ENCODE measurements at places on chromosomes 7 and 10. TPM values are rescaled to one million over a fixed set of nuclear protein-coding genes. Genes with fewer than 3 reads are reported as not detected.

- H3K27me3 ChIP-seq: no peaks in the 10 kb centered on the region
- peak overlapping the region; percentile 81 for H3K4me3 ChIP-seq
- H3K27ac ChIP-seq: no peak overlapping the region
- DNase-seq: no peak
- no peaks in the 10 kb centered on the region for H3K36me3 ChIP-seq
- peaks cover 21% of the 10 kb centered on the region for H3K4me1 ChIP-seq
Observed at GRCh38 chr7:14899030-14899429, 3.5 kb downstream of the DGKB start.

DNA sequence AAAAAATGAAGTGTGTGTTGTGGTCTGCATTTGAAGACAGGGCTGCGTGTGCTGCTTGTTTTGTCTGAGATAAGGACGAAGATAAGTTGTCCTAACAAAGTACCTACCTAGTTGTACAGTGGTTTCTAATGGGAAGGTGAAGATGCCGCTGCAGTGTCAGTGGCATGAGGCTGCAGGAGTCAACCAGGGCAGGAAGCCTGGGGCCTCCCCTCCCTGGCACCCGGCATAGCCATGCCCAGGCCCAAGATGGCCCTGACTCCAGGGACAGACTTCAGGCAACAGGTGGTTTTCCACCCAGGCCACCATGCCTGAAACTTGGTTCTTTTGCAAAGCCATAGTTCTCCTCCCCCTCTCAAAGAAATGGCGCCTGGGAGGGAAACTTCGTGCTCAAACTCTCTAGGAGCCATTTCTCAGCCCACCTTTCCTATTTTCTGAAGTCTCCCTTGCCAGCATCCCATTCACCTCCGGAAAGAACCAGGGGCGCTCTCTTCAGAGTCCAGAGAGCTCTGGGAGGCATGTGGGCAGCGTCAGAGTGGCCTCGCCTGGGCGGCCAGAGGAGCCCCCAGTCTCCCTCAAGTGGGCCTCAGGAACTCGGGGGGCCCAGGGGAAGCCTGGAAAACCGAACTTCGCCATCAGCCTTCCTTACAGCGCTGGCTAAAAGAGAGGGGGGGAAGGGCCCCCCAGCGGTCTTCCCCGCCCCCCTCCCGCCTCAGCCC, 2.1 kb upstream of the KAT6B start:
- DNase-seq: peak; percentile 23
- peak overlapping the region; percentile 72 for H3K27ac ChIP-seq

DNA sequence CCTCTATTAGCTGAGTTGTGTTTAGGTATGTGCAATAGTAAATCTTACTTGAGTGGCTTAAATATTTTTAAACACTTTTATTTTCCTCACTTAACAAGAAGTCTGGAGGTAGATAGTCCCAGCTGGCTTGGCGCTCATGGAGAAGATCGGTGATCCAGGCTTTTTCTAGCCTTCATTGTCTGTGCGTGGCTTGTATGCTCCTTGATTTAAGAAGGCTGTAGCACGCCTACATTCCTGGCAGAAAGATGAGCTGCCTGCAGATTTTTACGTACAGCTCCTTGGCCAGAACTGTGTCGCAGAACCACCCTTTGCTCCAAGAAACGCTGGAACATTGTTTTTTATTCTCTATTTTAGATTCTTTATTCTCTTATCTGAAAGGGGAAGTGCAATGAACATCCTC, 284.1 kb downstream of the KIF20B start:
- no peaks in the 10 kb centered on the region for H3K36me3 ChIP-seq
- no peak overlapping the region for H3K27ac ChIP-seq

GRCh38 chr10:17585016-17585415, 32.2 kb downstream of the HACD1 start:
- H3K36me3 ChIP-seq: no peaks in the 10 kb centered on the region
- no peak for DNase-seq
- no peak overlapping the region for H3K4me3 ChIP-seq
- H3K27ac ChIP-seq: no peak overlapping the region
- H3K27me3 ChIP-seq: no peaks in the 10 kb centered on the region

- H3K4me1 ChIP-seq: peaks cover 4% of the 10 kb centered on the region
- H3K36me3 ChIP-seq: peaks cover 10% of the 10 kb centered on the region
- no peak overlapping the region for H3K4me3 ChIP-seq
- H3K27ac ChIP-seq: no peak overlapping the region
Observed at GRCh38 chr7:157610671-157611295, 274.0 kb downstream of the DNAJB6 start.

DNA sequence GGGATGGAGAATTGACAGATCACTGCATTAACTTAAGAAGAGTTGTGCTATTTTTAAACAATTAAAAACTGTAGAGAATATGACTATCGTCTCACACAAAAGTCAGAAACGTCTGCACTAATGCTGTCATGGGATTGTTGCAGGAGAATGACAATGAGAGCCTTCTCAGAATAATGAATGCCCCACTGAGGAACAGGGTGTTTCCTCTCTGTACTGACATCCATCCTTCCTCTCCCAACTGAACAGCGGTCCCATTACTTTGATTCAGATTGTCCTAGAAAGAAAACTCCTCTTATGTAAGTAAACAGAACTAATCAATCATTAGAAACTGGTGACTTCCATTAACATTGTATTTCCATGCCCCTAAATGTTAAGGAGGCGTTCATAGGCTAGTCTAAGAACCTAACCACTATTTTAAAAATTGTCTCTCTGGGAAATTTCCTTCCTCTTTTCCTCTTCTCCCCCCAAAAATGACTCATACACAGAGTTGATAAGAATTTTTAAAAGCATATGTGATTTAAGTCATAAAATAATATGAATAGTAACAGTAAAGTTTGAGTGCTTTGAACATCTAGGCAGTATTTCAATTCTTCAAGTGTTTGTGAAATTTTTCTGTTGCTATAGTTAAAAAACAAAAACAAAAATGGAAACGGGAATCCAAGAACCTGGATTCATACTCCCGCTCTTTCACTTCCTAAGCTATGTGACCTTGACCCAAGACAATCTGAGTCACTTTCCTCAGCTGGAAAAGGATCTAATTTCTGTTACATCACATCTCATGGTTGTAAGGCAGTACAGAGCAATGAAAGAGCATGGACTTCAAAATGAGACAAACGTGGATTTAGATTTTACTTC, 12.7 kb upstream of the MACC1 start:
- peaks cover 1% of the 10 kb centered on the region for H3K27me3 ChIP-seq
- no peaks in the 10 kb centered on the region for H3K4me1 ChIP-seq
- H3K36me3 ChIP-seq: no peaks in the 10 kb centered on the region
- no peak for DNase-seq

GRCh38 chr7:150879345-150879744, 27.0 kb downstream of the AOC1 start:
- no peak overlapping the region for H3K27ac ChIP-seq
- peaks cover 7% of the 10 kb centered on the region for H3K4me1 ChIP-seq
- H3K27me3 ChIP-seq: peaks cover 2% of the 10 kb centered on the region

DNA sequence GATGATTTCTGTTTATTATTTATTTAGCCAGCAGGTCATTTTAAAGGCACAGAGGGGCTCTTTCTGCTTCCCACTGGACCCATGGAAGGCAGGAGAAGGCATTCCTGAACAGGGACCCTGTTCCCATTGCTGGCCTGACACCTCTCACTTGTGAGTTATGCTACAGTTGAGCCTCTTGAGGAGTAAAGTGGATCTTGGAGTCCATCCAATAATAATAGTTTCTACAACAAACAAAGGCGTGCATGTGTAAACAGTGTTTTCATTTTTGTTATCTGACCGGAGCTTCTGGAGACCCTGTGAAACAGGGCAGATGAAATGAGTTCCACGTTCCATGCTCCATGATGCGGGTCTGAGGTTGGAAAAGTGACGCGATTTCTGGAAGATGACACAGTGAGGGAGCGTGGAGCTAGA, 127.3 kb upstream of the HABP2 start:
- no peak overlapping the region for H3K4me3 ChIP-seq
- no peaks in the 10 kb centered on the region for H3K27me3 ChIP-seq
- H3K27ac ChIP-seq: no peak overlapping the region
- H3K36me3 ChIP-seq: peaks cover 6% of the 10 kb centered on the region

DNA sequence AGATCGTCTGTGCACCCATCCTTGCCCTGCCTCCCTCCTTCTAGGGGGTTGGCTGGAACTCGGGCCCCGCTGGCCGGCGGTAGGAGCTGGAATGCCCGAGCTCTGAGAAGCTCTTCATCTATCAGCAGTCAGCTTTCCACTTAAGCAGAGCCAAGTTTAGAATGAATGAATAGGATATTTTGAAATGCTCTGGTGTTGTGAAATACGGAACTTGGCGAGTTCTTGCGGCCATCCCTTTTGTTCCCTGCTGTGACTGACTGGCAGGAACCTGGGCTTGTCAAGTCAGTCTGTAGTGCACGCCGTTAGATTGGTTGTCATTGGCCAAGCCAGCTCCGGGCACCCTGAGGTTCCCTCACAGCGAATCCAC, 33.3 kb downstream of the FOXK1 start:
- no peak for DNase-seq
- H3K27me3 ChIP-seq: peaks cover 13% of the 10 kb centered on the region
- peak overlapping the region; percentile 59 for H3K27ac ChIP-seq
- H3K4me1 ChIP-seq: peaks cover 26% of the 10 kb centered on the region
- peaks cover 5% of the 10 kb centered on the region for H3K36me3 ChIP-seq

- peaks cover 5% of the 10 kb centered on the region for H3K36me3 ChIP-seq
- H3K27me3 ChIP-seq: no peaks in the 10 kb centered on the region
- H3K27ac ChIP-seq: no peak overlapping the region
- DNase-seq: no peak
- peaks cover 4% of the 10 kb centered on the region for H3K4me1 ChIP-seq
- H3K4me3 ChIP-seq: no peak overlapping the region
Observed at GRCh38 chr7:147896121-147896520, 694.4 kb upstream of the C7orf33 start.

DNA sequence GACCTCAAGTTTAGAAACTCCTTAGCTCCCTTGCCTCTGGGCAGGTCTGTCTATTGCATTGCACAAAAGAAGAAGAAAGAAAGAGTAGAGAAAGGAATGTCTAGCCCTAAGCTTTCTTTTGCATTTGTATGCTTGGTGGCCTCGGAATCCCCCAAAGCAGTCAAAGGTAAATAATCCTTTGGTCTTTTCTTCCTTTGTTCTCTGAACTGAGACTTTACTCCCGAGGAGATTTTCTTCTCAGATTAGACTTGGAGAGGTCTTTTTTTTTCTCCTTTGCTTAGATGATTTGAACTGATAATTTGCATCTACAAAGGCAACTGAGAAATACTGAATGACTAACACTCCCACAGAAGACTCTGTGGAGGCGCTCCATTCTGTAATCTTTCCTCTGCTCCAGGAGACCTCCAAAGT, 93.2 kb downstream of the AKR1D1 start:
- H3K36me3 ChIP-seq: peaks cover 7% of the 10 kb centered on the region
- no peak for DNase-seq
- no peaks in the 10 kb centered on the region for H3K27me3 ChIP-seq
- peaks cover 21% of the 10 kb centered on the region for H3K4me1 ChIP-seq

- DNase-seq: no peak
- no peak overlapping the region for H3K4me3 ChIP-seq
- H3K27me3 ChIP-seq: peaks cover 3% of the 10 kb centered on the region
- H3K4me1 ChIP-seq: peaks cover 26% of the 10 kb centered on the region
- no peak overlapping the region for H3K27ac ChIP-seq
- peaks cover 5% of the 10 kb centered on the region for H3K36me3 ChIP-seq
Observed at GRCh38 chr7:151790095-151790829, 86.7 kb downstream of the PRKAG2 start.

DNA sequence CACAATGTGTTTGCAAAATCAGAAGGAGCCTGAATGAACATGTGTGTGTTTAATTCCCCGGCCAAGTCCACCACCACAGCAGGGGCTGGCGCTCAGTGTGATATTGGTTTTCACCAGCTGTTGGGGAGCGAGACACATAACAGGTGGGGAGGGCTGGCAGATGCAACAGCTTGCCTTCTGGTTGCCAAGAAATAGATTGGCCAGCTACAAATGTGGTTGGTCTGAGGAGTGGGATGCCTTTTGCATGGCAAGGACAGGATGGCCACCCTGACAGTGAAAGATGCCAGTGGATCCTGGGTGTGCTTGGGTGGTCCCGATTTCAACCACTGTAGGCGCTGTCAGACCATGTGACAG, 292.5 kb upstream of the FZD8 start:
- peak overlapping the region; percentile 53 for H3K4me3 ChIP-seq
- DNase-seq: peak; percentile 49
- peaks cover 25% of the 10 kb centered on the region for H3K4me1 ChIP-seq
- H3K27ac ChIP-seq: peak overlapping the region; percentile 82
- H3K27me3 ChIP-seq: peaks cover 7% of the 10 kb centered on the region
- peaks cover 12% of the 10 kb centered on the region for H3K36me3 ChIP-seq

The CHST15 gene
- total RNA-seq: 2.4 TPM

The PPP1R17 gene
- total RNA-seq: 657 TPM

The LRMDA gene
- 2.1 TPM for total RNA-seq

The ZNF775 gene
- total RNA-seq: 20.5 TPM

Data from glutamatergic neuron (in vitro differentiated cells).